GOT3 (cell line): ENCODE measurements at places on chromosomes 3 and 15.

GRCh38 chr3:112767177-112767576 lies 79.5 kb downstream of the CD200R1L start:
- no peak for DNase-seq

- peak; percentile 74 for DNase-seq
These were observed 69.2 kb upstream of the MFGE8 start for GRCh38 chr15:88982304-88982945.

DNA sequence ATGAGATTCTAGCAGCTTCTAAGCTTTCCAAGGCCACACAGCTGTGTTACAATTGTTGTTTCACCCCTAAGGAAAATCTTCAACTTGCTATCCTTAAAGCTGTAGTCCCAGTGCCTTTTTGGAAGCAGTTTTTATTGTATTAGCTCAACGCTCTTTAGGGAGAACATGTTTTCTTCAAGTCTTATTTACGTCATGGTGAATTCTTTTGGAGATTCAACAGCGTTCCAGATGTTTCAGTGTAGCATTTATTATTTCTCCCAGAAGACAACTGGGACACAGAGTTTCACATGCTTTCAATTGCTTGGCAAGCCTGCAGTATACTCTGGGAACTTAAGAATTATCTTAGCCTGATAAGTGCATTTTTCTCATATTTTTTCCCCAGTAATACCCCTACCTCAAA lies 888.3 kb downstream of the PLOD2 start:
- DNase-seq: no peak

- DNase-seq: no peak
These were observed 340 bp downstream of the TMEM44 start for GRCh38 chr3:194632809-194633348.

- DNase-seq: no peak
These were observed 39.2 kb upstream of the POLR2M start for GRCh38 chr15:57667171-57667849.

GRCh38 chr3:111269777-111270176 lies 198.2 kb downstream of the NECTIN3 start:
- no peak for DNase-seq

- no peak for DNase-seq
These were observed 140.0 kb upstream of the KLHL25 start for GRCh38 chr15:85934691-85935090.

- no peak for DNase-seq
These were observed 540 bp upstream of the KLHL40 start for GRCh38 chr3:42684632-42685362.

DNA sequence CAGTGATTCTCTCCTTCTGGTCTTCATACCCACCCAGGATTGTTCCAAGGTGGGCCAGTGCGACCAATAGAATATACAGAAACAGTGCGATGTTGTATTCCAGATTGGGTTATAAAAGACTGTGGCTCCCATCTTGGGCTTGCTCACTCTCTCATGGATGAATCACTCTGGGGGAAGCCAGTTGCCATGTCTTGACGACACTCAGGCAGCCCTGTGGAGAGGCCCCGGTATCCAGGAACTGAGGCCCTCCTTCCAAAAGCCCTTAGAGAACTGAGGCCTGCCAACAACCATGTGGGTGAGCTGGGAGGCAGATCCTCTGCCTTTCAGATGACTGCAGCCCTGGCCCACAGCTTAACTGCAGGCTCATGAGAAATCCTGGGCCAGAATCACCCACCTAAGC lies 57.2 kb downstream of the SH3GL3 start:
- DNase-seq: no peak

DNA sequence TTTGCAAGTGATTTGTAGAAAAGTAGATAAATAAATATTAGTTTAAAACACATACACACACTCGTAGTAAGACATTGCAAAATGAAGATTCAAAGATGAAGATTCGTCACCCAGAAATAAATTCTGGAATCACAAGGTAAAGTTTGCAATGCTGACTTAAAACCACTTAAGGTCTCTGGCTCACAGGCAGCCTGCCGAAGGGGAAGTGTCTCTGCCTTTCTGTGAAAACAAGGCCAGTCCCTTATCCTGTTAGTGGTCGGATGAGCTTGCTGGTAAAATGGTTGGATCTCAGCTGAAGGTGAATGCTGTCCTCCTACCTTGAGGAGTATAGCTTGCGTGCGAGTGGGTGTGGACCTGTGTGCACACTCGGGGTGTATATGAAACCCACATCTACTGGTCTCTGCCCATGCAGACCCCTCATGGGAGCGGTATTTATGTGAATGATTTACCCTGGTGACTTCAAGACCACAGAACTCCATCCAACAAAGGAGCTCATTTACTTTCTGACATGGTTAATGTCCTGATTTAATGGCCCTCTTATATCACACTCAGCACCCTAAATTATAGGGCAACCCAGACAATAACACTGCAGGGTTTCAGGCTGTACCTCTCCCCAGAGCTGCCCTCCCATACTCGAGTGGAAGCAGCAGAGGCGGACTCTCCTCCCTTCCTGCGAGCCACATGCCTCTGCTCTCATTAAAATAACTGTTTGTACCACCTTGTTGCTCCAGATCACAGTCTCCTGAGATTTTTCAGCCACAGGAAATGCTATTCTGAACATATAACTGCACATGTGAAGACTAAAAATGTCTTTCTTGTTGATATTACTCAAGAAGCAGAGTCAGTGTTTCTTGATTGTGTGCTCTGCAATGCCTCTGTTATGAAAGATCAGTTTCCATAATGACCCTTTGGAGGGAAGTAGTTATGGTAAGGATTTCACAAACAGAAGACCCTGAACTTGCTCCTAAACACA lies 45.9 kb upstream of the ALDH1A3 start:
- DNase-seq: no peak

GRCh38 chr3:106420628-106421027 lies 551.8 kb upstream of the CBLB start:
- no peak for DNase-seq

GRCh38 chr15:98967916-98968315 lies 39.7 kb downstream of the PGPEP1L start:
- no peak for DNase-seq

DNA sequence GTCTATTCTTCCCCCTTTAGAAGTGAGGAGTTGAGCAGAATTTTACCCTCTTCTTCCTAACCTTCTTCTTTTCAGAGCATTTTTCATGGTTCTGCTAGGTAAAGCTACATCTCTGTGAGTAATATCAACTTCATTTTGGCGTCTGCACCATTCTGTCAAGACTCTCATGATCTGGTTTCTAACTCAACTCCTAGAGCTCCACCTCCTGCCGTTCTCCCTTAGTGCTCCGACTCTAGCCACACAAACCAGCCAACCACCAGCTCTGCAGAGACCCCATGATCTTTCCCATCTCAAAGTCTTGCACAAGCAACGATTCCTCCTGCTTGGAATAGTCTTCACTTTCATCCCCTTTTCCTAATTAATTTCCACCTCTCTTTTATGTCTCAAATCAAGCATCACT lies 193.9 kb upstream of the TMC3 start:
- no peak for DNase-seq

DNA sequence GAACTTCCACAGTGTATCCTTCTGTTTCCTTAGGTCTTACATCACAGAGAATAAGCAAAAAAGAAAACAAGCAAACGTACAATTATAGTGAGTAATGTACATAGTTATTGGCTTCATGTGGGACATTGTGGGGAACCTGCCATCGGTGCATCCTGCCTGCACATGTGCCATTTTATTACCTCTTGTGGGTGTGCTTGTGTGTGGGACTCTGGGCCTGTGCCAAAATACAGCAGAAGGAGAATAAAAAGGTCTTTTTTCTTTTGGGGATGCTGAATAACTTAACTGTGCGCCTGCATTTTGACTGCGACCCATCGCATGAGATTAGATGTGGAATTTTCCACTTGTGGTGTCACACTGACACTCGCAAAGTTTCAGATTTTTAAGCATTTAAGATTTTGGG lies 169.6 kb upstream of the DCBLD2 start:
- DNase-seq: no peak

DNA sequence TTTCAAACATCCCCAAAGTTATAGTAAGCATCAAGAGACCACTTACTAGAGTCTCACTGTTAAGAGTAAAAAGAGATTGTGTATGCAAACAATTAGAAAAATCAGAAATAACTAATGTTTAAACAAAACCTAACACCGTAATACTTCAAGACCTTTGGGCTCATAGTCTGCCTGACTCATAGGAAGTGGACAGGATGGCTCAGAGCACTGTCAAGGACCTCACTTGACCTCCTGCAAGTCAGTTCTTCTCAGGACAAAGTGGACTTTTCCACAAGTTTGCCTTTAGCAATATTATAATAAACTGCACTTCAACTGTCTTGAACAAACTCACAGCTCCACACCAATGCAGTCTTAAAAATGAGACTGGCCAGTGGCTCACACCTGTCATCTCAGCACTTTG lies 34.8 kb downstream of the IL12A start:
- no peak for DNase-seq

DNA sequence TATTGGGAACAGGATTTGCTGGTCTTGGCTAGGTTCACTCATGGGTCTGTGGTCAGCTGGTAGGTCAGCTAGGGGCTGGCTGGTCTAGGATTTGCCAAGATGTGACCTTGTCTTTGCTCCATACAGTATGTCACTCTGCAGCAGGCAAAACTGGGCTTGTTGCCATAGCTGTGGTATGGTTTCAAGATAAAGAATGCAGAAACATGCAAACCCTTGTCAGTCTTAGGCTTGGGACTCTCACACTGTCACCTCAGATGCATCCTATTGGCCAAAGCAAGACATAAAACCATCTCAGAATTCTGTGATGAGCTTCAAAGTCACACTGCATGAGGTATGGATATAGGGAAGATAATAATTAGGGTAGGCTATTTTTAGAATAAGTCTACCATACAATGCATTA lies 66.6 kb upstream of the TBC1D5 start:
- DNase-seq: no peak

DNA sequence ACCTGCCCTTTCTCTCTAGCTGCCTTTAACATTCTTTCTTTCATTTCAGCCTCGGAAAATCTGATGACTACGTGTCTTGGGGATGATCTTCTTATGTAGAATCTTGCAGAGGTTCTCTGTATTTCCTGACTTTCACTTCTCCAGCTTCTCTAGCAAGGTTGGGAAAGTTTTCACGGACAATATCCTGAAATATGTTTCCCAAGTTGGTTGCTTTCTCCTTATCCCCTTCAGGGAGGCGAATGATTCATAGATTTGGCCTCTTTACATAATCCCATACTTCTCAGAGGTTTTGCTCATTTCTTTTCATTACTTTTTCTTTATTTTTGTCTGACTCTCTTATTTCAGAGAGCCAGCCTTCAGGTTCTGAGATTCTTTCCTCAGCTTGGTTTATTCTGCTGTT lies 62.1 kb upstream of the CCDC54 start:
- DNase-seq: no peak

GRCh38 chr15:37252530-37252929 lies 152.2 kb upstream of the MEIS2 start:
- DNase-seq: no peak

DNA sequence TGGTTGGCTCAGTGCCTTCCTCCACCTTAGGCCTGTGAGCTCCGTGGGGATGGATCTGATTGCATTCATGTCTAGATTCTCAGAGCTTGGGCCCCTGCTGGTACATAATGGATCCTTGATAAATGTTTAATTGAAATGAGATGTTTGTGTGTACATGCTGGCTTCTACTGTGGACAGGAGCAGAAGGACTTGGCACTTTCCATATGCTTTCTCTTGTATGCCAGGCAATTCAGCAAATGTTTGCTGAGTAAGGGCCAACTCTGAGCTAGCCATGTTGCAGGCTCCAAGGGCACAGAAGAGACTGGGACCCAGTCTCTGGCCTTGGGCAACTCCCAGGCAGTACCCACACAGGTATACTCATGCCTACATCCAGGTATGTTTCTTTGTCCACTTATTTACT lies 67.0 kb downstream of the RAB11A start:
- DNase-seq: no peak

DNA sequence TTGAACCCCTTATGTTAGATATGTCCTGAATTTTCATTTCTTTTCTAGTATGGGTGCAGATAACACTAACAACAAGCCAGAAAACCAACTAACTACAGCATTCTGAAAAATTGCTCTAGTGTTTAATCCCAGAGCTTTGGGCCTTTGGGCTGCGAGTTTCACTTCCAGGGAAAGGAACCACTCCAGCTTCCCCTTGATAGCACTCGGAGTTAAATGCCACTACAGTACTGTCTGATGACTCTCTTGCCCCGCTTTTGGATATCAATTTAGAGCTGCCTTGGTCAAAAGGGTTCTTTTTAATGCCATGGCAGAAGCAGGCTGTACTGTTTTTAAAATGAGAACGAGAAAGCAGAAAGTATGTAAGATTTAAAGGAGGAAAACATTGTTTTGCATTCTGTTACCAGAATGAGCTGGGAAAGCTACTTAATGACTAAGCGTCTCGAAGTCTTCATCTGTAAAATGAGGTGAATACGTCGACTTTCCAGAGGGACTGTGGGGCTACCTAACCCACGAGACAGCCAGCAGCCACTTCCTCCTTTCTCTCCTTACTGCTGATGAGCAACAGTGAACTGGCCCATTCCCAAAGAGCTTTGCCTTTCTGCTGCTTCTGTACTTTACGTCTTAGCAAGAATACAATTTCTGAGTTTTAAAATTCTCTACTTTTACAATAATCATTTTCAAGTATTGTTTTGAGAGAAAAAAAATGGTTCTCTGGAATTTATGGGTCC lies 299.3 kb upstream of the LYSMD4 start:
- no peak for DNase-seq

GRCh38 chr3:177551431-177551836 lies 354.2 kb upstream of the TBL1XR1 start:
- DNase-seq: no peak

- DNase-seq: no peak
These were observed 6.9 kb downstream of the AADACL2 start for GRCh38 chr3:151740581-151740980.

GRCh38 chr15:79455361-79455760 lies 23.2 kb downstream of the MINAR1 start:
- no peak for DNase-seq

- no peak for DNase-seq
These were observed 1.0 kb downstream of the C15orf61 start for GRCh38 chr15:67521783-67522568.

- no peak for DNase-seq
These were observed 117.7 kb downstream of the POLR2M start for GRCh38 chr15:57824186-57824585.

GRCh38 chr3:141561426-141562034 lies 74.7 kb downstream of the RASA2 start:
- DNase-seq: no peak

DNA sequence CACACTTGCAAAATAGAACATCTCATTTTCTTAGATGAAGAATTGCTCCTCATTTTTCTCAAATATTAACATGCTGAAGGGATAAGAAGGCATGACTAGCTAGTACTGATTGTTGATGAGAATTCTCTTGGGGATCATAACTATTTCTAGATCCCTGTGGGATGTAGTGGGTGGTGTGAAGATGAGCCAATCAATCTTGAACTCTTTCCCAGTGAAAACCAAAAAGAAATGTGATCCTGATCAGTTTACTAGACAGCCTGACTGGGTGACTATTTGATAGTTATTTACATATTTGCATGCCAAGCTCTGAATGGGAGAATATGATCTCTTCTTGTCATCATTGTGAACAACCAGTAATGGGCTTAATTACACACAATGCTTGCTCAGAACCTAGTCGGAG lies 63.7 kb downstream of the ZIC1 start:
- DNase-seq: no peak

GRCh38 chr15:73608941-73609340 lies 24.2 kb downstream of the NPTN start:
- no peak for DNase-seq
